Myocyte (in vitro differentiated cells): ENCODE measurements at places on chromosomes 7 and 10. TPM values are rescaled to one million over a fixed set of nuclear protein-coding genes. Genes with fewer than 3 reads are reported as not detected.

The PTPRN2 gene
- total RNA-seq: 0.16 and 0.24 TPM in 2 replicates

The PPP1R17 gene
- total RNA-seq: not detected in 2 replicates

The HOXA7 gene
- total RNA-seq: 20.5 and 20.9 TPM in 2 replicates

The SLC29A4 gene
- 4.4 and 4.8 TPM in 2 replicates for total RNA-seq
